Right ventricle myocardium inferior (tissue), 1 donor: ENCODE measurements at places on chromosomes 1 and 21. TPM values are rescaled to one million over a fixed set of nuclear protein-coding genes. Genes with fewer than 3 reads are reported as not detected.

TBX15 gene
- total RNA-seq, result 0.43 TPM

RNASEL gene
- 2.9 TPM for total RNA-seq

- DNase-seq, result no peak
Observed at GRCh38 chr1:243930822-243931671, 81.0 kb upstream of the AKT3 start.

DNA sequence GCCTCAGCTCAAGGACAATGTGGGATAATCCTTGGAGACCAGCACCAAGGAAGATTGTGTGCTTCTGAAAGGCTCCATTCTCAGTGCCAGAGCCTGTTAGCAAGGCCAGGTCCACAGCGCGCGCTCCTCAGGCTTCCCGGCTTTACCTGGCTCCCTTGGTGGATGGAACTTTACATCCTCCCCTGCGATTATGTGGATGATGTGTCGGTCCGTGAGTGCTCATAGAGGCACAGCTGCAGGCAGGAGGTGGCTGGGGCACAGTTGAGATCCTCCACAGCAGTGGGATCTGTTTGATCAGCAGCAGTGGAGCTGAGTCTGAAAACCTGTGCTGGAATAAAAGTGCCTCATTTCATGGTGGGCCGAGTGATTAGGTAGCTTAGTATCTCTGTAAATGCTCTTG lies 62.7 kb downstream of the PRDM2 start:
- DNase-seq, result no peak

GRCh38 chr1:161966067-161966466 lies 57.6 kb downstream of the OLFML2B start:
- DNase-seq, result no peak

SH2D5 gene
- not detected for total RNA-seq

CELA2B gene
- total RNA-seq, result not detected

KRTAP19-1 gene
- not detected for total RNA-seq

DNA sequence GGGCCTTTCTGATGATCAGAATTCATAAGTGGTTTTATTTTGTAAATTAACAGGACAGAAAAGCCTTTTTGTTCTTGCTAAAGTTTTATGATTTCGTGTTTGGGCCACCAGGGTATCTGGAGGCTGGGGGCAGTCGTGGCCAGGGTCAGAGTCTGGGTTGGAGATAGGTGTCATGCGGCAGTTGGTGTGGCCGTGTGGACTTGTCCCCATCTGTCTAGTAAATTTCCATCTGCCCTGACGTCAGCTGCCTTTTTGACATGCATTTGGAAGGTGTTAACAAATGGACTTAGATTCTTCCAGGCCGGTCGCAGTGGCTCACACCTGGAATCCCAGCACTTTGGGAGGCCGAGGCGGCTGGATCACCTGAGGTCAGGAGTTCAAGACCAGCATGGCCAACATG lies 56.8 kb downstream of the SKI start:
- DNase-seq, result peak; percentile 39

- DNase-seq, result no peak
Observed at GRCh38 chr21:32190493-32191144, 88.2 kb downstream of the MIS18A start.

CFAP141 gene
- not detected for total RNA-seq

MPL gene
- 0.73 TPM for total RNA-seq

- DNase-seq, result no peak
Observed at GRCh38 chr1:196603651-196604050, 4.6 kb downstream of the KCNT2 start.

DNA sequence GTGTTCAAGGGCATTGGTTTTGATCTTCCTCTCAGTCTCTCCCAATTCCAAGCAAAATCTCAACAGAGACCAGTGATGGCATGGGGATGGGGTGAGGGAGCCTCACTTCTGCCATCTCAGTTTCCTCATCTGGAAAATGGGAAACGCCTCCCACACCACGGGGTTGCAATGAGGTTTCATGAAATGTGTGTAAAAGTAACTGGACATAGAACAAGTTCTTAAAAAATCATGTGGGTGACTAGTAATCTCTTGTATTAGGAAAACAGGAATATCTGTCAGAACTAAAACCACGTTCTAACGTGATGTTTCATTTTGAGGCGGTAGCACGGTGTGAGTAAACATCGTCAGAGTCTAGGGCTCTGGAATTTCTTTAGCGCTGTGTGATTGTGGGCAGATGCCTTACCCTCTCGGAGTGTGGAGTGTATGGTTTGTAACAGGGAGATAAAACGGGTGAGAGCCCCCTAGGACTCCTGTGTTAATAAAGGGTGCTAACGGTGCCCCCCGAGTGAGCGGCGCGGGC lies 55.5 kb upstream of the DNAJC6 start:
- no peak for DNase-seq

DNA sequence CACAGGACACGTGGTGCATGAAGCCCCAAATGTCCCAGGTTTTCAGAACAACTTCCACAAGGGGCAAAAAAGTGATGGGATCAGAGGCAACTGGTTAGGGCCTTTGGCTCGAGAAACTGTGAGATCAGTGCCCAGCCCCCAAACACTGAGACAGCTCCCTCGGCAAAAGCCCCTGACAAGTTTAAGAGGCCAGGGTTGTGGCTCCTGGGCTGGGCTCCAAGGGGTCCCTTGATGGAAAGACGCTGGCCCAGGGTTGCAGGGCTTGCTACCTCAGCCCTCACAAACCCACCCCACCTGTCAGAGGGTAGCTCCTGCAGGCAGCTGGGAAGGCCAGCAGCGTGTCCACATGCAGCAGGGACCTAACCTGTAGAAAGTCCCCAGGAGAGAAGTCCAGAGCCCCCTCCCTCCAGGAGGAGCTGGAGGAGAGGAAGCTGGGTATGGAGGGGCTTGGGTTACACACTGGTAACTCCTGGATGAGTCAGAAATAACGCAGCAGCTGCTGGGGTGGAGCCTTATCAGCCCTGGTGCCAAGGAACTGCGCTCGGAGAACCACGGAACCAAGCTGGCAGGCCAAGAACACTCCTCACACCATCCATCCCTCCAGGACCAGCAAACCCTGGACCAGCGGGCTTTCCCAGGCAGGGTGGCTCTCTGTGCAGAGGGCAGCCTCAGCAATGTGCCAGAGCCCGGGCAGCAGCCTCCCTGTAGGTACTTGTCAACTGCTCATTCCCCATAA lies 37.5 kb downstream of the CTNNBIP1 start:
- no peak for DNase-seq

GRCh38 chr1:23555270-23555985 lies 3.9 kb downstream of the ID3 start:
- no peak for DNase-seq

DNA sequence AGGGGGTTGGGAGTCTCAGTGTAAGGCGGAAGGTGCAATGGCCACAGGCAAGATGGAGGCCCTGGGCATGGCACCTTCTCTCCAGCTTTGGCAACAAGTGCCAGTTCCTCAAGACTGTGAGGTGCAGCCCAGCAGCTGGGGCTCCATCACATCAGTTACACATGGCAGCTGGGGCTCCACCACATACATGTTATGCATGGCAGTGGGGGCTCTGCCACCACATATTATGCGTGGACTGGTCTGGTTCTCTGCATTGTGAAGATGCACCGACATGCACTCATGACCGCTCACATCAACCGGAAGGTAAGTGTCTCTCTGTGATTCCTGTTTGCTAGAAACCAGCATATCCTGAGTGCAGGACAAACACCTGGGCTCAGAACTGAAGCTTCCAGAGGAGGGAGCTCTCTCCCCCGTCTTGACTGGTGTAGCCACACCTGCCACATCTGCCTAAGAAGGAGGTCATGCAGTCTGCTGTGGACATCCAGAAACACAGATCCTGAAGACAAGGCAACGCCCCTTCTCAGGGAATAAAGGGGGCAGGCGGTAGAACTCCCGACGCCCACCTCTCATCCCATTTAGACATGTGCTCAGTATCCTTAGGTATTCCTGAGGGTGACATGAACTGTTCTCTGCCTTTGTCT lies 104.1 kb upstream of the TMPRSS2 start:
- no peak for DNase-seq

- no peak for DNase-seq
Observed at GRCh38 chr1:63068626-63069025, 253.7 kb upstream of the FOXD3 start.

PRELP gene
- total RNA-seq, result 27.1 TPM

- DNase-seq, result no peak
Observed at GRCh38 chr1:14866911-14867612, 268.6 kb downstream of the KAZN start.

GRCh38 chr1:156926175-156926574 lies 5.7 kb downstream of the LRRC71 start:
- DNase-seq, result no peak

LCE1C gene
- not detected for total RNA-seq

GRCh38 chr1:224454402-224455055 lies 19.9 kb upstream of the WDR26 start:
- DNase-seq, result no peak

DNA sequence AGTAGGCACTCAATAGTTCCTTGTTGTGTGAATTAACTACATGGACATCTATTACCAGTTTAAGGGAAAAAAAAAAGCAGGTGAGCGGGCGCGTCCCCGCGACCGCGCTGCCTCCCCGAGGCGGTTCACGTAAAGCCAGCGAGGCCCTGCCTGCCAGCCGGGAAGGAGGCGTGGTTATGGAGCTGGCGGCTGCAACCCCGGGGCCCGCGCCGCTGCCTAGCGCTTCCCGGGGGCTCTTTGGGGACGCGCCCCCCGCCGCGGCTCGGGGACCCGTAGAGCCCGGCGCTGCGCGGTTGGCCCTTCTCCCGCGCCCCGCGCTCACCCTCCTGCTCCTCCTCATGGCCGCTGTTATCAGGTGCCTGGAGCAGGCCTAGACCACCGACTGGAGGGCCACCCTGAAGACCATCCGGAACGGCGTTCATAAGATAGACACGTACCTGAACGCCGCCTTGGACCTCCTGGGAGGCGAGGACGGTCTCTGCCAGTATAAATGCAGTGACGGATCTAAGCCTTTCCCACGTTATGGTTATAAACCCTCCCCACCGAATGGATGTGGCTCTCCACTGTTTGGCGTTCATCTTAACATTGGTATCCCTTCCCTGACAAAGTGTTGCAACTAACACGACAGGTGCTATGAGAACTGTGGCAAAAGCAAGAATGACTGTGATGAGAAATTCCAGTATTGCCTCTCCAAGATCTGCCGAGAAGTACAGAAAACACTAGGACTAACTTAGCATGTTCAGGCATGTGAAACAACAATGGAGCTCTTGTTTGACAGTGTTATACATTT lies 2.6 kb upstream of the CC2D1B start:
- no peak for DNase-seq

DNA sequence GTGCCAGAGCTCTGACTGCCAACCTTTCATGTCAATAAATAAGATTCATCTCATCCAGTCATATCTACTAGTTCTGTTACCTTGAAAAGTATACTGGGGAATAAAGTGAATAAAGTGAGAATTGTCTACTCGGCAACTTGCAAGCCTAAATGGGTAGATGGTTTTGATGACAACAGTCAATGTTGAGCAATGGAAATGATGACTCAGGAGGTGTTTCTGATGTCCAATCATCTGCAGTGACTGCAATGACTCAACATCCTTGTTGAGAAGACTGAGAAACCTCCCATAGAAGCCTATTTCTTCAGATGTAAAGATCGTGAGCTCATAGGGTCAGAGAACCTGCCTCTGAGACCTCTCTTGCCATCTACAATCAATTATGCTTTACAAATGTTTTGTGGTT lies 276.4 kb downstream of the SPATA17 start:
- no peak for DNase-seq
